Kidney (tissue), 22 donors: ENCODE measurements at places on chromosomes 7 and 10. TPM values are rescaled to one million over a fixed set of nuclear protein-coding genes. Genes with fewer than 3 reads are reported as not detected.

The SPDYE6 gene
- total RNA-seq = not detected

The PNLIPRP1 gene
- total RNA-seq = not detected

The PDE6C gene
- not detected for total RNA-seq

The TUBB8 gene
- not detected for total RNA-seq

The ADARB2 gene
- 1.0 TPM for total RNA-seq

The FRAT1 gene
- total RNA-seq = 7.0 TPM

The PALS2 gene
- total RNA-seq = 35.6 TPM

The DNAJC12 gene
- total RNA-seq = 2.5 TPM

The OR2A42 gene
- 0.06 TPM for total RNA-seq

The ZNF804B gene
- 0.19 TPM for total RNA-seq

The STEAP1B gene
- 0.79 TPM for total RNA-seq

The HTR7 gene
- 0.38 TPM for total RNA-seq

The NEURL1 gene
- total RNA-seq = 1.2 TPM

The SFMBT2 gene
- total RNA-seq = 15.3 TPM

The TMEM270 gene
- 0.50 TPM for total RNA-seq

The CHN2 gene
- 22.5 TPM for total RNA-seq

The C7orf33 gene
- total RNA-seq = not detected

The GPNMB gene
- 60.6 TPM for total RNA-seq

The AGBL3 gene
- 7.6 TPM for total RNA-seq

The CLEC5A gene
- total RNA-seq = 2.9 TPM

The RARRES2 gene
- 104 TPM for total RNA-seq

The IDI2 gene
- not detected for total RNA-seq

The GIMAP5 gene
- 30.0 TPM for total RNA-seq

The HMX3 gene
- not detected for total RNA-seq

The GPR22 gene
- not detected for total RNA-seq

The GPR146 gene
- total RNA-seq = 10.3 TPM

The PDE1C gene
- 5.5 TPM for total RNA-seq

The SPDYE18 gene
- total RNA-seq = 1.8 TPM

The CALHM1 gene
- not detected for total RNA-seq

The ENKUR gene
- 0.41 TPM for total RNA-seq

The LOXL4 gene
- 15.1 TPM for total RNA-seq

The SOSTDC1 gene
- total RNA-seq = 13.4 TPM

The LBX1 gene
- total RNA-seq = not detected

The PLCE1 gene
- 8.7 TPM for total RNA-seq

The PRXL2A gene
- total RNA-seq = 69.4 TPM

The ABCA13 gene
- 6.0 TPM for total RNA-seq

The CDHR3 gene
- 7.1 TPM for total RNA-seq

The UPK3BL2 gene
- 21.6 TPM for total RNA-seq
